MG63 (cell line): ENCODE measurements at places on chromosomes 5 and 9. TPM values are rescaled to one million over a fixed set of nuclear protein-coding genes. Genes with fewer than 3 reads are reported as not detected.

TUSC1 gene
- 3.2 and 14.7 TPM in 2 replicates for total RNA-seq

SLC34A3 gene
- total RNA-seq = not detected in 2 replicates

DNA sequence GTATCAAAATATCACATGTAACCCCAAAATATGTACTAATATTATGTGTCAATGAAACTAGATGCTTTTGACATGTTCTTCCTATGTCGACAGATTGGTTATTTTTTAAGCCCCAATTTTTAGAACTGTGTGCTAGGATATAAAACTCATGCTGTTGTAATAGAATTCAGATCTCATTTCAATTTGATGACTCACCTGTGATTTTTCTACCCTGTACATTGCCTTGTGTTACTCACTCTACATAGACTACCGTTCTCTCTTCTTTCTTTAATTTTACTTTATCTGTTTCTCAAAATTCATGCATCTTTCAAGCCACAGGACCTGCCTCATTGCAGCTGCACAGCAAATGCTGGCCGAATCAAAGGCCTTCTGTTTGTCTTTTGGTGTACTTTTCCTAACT, 284.5 kb downstream of the MAT2B start:
- DNase-seq = no peak

GRCh38 chr5:168721002-168721753, 142.0 kb upstream of the PANK3 start:
- no peak for DNase-seq

- no peak for DNase-seq
These were observed 1.1 kb downstream of the PALM2AKAP2 start for GRCh38 chr9:109781086-109781485.

DNA sequence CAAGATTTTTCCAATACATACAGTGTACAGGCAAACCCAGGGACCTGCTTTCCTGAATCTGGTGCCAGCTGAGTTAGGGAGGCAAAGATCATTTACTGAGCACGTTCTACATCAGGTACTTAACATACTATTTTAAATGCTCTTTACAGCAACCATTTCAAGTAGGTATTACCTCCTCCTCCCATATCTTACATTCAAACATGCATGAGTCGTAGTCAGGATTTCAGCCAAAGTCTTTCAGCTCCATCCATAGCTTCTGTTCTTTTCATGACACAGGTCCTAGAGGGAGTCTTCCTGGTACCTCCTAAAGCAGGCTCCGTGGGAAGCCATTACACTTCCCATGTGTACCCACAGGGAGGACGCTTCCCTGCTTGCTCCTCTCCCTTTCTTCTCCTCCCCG, 11.7 kb downstream of the KCNV2 start:
- DNase-seq = no peak

- no peak for DNase-seq
These were observed 140.6 kb downstream of the ERCC6L2 start for GRCh38 chr9:96015876-96016686.

DNA sequence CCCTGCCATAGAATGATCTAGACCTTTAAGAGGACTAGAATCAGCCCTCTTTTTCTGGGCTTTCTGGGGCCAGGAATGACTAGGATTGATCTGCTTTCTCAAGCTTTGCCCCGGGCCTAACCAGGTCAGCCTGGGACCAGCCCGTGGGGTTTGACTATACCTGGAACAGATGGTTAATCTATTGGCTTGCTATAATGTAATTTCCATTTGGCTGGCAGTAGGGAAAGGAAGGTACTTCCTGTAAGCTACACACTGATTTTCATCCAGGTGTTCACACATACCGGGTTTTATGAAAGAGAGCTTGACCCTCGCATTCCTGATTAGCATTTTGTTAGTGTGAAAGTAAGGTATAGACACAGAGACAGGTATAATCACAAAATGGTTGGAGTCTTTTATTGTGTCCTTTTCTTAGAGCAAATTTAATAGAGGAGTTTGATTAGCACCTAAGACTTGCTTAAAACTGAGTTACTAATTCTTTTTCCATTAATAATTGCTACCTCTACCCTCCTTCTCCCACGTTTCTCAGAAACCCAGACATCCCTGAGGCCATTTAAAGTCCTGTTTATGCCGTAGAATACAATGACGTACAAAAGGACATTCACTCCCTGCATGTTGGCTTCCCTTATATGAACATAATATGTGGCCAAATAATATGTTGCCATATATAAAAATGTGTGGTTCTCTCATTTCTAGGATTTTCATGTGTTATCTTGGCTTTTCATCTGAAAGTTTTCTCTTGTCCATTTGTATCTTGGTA, 17.3 kb downstream of the LNPEP start:
- no peak for DNase-seq

DNA sequence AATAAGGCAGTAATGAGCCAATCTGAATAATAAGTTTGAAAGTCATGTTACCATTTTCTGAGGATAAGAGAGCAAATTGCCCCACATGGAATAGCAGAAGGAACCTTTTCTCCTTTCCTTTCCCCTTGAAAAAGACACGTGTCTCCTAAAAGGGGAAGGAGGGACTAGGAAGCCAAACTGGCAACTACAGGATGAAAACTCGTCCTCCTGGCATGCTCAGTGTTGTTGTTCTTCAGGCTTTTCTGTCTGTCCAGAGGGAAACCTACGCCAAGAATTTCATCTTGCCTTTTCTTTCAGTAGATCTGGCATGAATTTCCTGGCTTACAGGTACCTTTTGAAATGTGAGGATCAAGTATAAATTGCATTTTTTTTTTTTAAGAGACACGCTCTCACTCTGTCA, 355.9 kb upstream of the TLE4 start:
- peak; percentile 48 for DNase-seq

DNA sequence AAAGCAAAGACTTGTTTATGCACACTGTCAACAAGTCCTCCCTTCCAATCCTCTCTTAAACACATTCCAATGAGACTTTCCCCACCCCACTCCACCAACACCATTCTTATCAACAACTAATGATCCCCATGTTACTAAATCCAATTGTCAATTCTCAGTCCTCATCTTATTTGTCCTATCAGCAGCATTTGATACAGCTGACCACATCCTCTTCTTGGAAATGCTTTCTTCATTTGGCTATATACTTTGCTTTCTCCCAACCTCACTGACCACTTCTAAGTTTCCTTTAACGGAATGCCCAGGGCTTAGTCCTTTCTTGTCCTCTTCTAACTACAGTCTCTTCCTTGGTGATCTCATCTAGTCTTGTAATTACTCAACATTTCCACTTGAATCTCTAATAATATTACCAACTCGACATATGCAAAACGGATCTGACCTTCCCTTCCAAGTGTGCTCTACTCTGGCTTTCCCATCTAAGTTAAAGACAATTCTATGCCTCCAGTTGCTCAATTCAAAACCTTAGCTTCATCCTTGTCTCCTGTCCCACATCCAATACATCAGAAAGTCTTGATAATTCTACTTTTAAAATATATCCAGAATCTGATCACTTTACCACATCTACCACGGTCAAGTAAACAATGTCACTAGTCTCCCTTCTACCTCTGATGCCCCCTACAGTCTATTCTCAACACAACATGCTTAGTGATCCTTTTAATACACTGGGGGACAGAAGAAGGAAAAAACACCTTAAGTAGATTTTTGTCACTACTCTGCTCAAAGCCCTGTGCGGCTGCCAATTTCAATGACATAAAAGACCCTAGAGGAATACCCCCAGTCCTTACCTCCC, 25.5 kb downstream of the AGTPBP1 start:
- DNase-seq = no peak

GRCh38 chr9:92188969-92189781, 74.0 kb upstream of the SPTLC1 start:
- DNase-seq = no peak

- DNase-seq = no peak
These were observed 41.9 kb downstream of the NPR3 start for GRCh38 chr5:32753051-32753450.

DNA sequence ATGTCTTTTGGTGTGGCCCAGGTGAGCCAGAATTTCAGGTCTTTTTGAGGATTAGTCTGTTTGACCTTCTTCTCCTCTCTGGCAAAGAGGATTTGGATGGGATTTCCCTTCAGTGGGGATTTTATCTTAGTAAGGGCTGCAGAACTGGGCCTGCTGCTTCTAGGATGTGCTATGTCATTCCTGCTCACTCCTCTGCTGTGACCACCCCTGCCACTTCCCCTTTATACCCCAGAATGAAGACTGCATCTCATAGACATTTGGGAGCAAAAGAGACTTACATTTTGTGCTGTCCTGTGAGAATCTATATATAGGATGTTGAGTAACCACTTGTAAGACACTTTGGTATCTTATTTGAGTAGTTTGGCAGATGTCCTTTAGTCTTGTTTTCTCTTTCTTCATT, 76.2 kb downstream of the ARHGAP26 start:
- no peak for DNase-seq

GLRA1 gene
- not detected in 2 replicates for total RNA-seq

DNA sequence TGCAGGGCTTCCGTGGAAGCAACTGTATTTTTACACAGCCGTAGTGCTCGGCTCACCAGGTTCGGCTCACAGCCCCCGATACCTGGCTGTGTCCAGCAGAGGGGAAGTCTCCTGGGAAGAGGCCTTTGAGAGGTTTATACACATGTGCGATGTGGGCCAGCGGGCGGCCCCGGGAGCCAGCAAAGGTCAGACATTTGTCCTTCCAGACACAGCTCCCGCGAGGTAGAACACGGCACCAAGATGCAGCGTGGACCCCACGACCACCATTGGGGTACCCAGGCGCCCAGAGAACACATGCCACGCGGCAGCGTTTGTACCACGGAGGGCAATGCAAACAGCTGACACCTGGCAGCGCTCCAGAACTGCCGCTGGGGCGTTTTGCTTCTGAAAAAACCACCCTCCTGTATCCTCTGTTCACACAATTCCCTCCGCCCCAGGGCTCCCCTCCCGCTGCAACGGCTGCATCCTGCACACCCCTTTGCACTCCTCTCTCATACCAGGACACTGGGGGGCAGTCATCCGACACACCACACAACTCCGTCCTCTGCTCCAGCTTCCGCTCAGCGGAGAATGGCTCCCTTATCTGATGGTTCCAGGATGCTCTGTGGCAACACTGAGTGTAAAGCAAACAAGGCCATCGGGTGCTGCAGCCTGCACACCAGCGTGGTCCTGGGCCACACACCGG, 235.3 kb downstream of the SYK start:
- peak; percentile 44 for DNase-seq

- DNase-seq = no peak
These were observed 22.8 kb upstream of the ZNF618 start for GRCh38 chr9:113853333-113853732.

- DNase-seq = no peak
These were observed 3.6 kb upstream of the PITX1 start for GRCh38 chr5:135037519-135038204.

FRRS1L gene
- total RNA-seq = not detected in 2 replicates

DNA sequence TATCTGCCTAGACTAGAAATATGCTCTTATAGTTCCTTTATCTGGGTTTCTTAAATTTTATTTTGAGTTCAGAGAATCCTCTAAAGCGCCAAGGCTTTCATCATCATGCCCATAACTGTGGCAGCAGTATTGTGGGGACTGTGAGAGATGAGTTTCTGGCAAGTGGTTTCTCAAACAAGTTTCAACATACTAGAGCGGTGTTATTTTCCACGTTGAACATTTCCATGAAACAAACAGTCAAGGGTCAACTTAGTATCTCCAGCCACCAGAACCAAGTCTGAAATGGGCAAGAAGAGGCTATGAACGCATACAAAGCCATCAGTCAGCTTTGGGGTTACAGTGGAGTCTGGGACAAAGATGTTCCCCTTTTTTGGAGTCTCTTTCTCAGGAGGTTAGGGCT, 40.3 kb downstream of the SERINC5 start:
- DNase-seq = no peak

- no peak for DNase-seq
These were observed 220.6 kb upstream of the SLC30A5 start for GRCh38 chr5:68873198-68873597.

GRCh38 chr5:99929067-99929805, 605.9 kb upstream of the FAM174A start:
- no peak for DNase-seq

DNA sequence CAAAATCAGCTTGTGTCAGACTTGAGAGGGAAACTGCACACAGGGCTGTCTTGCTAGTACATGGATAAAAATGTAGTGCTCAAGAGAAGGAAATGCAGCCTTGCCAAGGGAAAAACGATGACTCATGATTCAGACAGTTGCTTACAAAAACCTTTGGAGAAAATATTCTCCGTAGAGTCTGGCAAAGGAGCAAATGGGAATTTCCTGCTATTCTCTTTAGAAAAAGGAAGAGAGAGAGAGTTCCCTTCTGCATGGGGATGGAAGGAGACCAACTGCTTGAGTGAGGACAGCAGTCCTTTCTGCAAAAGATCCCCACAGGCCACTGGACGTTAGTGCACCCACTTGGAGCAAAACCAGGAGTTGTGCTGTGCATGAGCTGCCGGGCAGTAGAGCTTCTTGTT, 7.6 kb downstream of the IFNB1 start:
- peak; percentile 100 for DNase-seq

- DNase-seq = no peak
These were observed 136.9 kb upstream of the KLF9 start for GRCh38 chr9:70551396-70551795.

SLC25A2 gene
- not detected in 2 replicates for total RNA-seq

DNA sequence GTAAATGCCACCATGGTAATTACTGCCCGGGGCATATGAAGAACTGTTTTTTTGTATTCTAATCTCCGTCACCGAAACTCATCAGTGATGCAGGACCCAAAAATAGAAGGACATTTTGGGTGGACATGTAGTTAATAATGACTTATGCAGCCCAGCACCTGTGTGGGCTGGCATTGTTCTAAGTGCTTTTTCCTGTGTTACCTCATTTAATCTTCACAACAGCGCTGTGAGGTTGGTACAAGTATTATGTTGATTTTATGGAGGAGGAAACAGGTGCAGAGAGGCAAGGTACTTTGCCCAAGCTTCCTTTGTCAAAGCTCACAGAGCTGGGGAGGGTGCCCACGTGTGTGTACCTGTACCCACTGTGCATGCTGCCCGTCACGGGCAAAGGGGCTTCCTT, 58.4 kb downstream of the DAPK1 start:
- no peak for DNase-seq

- DNase-seq = no peak
These were observed 55.4 kb downstream of the BNC2 start for GRCh38 chr9:16815079-16815478.

GZMA gene
- not detected in 2 replicates for total RNA-seq

- no peak for DNase-seq
These were observed 62.8 kb upstream of the GARNL3 start for GRCh38 chr9:127201731-127202130.

- DNase-seq = no peak
These were observed 71.4 kb upstream of the SMIM23 start for GRCh38 chr5:171714261-171714660.

- DNase-seq = no peak
These were observed 48.1 kb downstream of the EPB41L4B start for GRCh38 chr9:109272745-109273144.

DNA sequence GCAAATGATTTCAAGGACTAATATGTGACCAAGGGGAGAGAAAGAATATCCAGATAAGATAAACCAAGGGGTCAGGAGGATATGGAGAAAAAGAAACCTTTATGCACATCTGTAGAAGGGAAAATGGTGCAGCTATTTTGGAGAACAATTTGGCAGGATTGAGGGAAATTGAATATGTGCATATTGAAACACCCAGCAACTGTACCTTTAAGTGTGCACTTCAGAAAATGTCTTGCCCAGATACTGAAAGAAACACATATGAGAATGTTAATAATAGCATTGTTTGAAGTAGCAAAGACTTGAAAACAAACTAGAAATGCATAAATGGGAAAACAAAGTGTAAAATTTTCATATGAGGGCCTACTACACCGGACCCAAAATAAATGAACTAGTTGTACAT, 599.6 kb downstream of the PSAT1 start:
- DNase-seq = no peak

FAM169A gene
- 2.2 and 18.8 TPM in 2 replicates for total RNA-seq

GRCh38 chr5:114360357-114360756, 1.5 kb upstream of the KCNN2 start:
- DNase-seq = no peak

GRCh38 chr5:172939071-172939470, 20.2 kb upstream of the RPL26L1 start:
- DNase-seq = peak; percentile 56
